A549 treated with CORT108297 at 1 μM for 4 hours (cell line): ENCODE measurements at places on chromosomes 1 and 21. TPM values are rescaled to one million over a fixed set of nuclear protein-coding genes. Genes with fewer than 3 reads are reported as not detected.

Gene PRDM16
- 0.05 to 0.32 TPM (median 0.14 TPM) in 5 replicates for total RNA-seq

Gene IVL
- 0.03 to 0.06 TPM in 2 of 5 replicates, not detected in the others for total RNA-seq

Gene BTF3L4
- total RNA-seq, result 28.5 to 42.5 TPM (median 31.7 TPM) in 5 replicates

Gene MX1
- total RNA-seq, result 1.8 to 2.3 TPM (median 1.8 TPM) in 5 replicates

Gene KIF14
- total RNA-seq, result 7.8 to 12.7 TPM (median 10.9 TPM) in 5 replicates

Gene AMY1C
- not detected in 5 replicates for total RNA-seq

Gene PLEKHA6
- 20.6 to 31.2 TPM (median 27.2 TPM) in 5 replicates for total RNA-seq

Gene AMY1A
- not detected in 5 replicates for total RNA-seq

Gene PYCR2
- 49.2 to 65.6 TPM (median 63.2 TPM) in 5 replicates for total RNA-seq

Gene KIF21B
- total RNA-seq, result 1.5 to 3.3 TPM (median 2.5 TPM) in 5 replicates

Gene DPT
- not detected in 5 replicates for total RNA-seq

Gene PHGDH
- 78.1 to 91.7 TPM (median 86.2 TPM) in 5 replicates for total RNA-seq

Gene KCNH1
- total RNA-seq, result 2.1 to 3.5 TPM (median 2.6 TPM) in 5 replicates

Gene PDZK1IP1
- total RNA-seq, result 5.6 to 9.7 TPM (median 7.6 TPM) in 5 replicates

Gene PTPN7
- total RNA-seq, result 0.07 to 0.10 TPM in 2 of 5 replicates, not detected in the others

Gene LRRC3
- total RNA-seq, result 1.3 to 2.3 TPM (median 2.1 TPM) in 5 replicates

Gene ADAMTS4
- total RNA-seq, result 0.01 TPM in 2 of 5 replicates, not detected in the others

Gene SPRR2E
- total RNA-seq, result not detected in 5 replicates

Gene SH2D1B
- total RNA-seq, result 0.06 to 0.21 TPM (median 0.08 TPM) in 5 replicates

Gene LDLRAD1
- total RNA-seq, result not detected in 5 replicates

Gene NPHS2
- not detected in 5 replicates for total RNA-seq

Gene TMEM183A
- total RNA-seq, result 45.2 to 53.4 TPM (median 52.1 TPM) in 5 replicates

Gene LYPD8
- 0.09 to 0.15 TPM (median 0.11 TPM) in 4 of 5 replicates, not detected in the other for total RNA-seq

Gene ZNF684
- total RNA-seq, result 1.8 to 2.4 TPM (median 2.1 TPM) in 5 replicates

Gene FAM72D
- total RNA-seq, result 5.1 to 7.3 TPM (median 6.2 TPM) in 5 replicates

Gene TNFAIP8L2
- total RNA-seq, result not detected in 5 replicates

Gene PLXNA2
- total RNA-seq, result 0.86 to 0.98 TPM (median 0.92 TPM) in 5 replicates

Gene AGT
- total RNA-seq, result 0.06 to 0.17 TPM (median 0.09 TPM) in 4 of 5 replicates, not detected in the other

Gene RPF1
- 27.7 to 35.2 TPM (median 30.6 TPM) in 5 replicates for total RNA-seq

Gene LHX8
- total RNA-seq, result 0.81 to 1.4 TPM (median 1.2 TPM) in 5 replicates

Gene HES2
- 2.2 to 4.6 TPM (median 4.1 TPM) in 5 replicates for total RNA-seq

Gene LSS
- total RNA-seq, result 10.2 to 14.2 TPM (median 13.0 TPM) in 5 replicates

Gene KRTAP21-1
- not detected in 5 replicates for total RNA-seq

Gene SUSD4
- total RNA-seq, result 0.47 to 0.73 TPM (median 0.60 TPM) in 5 replicates

Gene CD1E
- total RNA-seq, result not detected in 5 replicates

Gene DYNLT5
- not detected in 5 replicates for total RNA-seq

Gene RNF186
- total RNA-seq, result not detected in 5 replicates

Gene TMEM51
- 36.7 to 39.8 TPM (median 38.8 TPM) in 5 replicates for total RNA-seq

Gene SPRR1A
- not detected in 5 replicates for total RNA-seq
